ENCODE measurements at places on chromosomes 12 and 14.

- no peak for DNase-seq
Observed at GRCh38 chr12:45553204-45553603, 176.3 kb upstream of the ARID2 start.

DNA sequence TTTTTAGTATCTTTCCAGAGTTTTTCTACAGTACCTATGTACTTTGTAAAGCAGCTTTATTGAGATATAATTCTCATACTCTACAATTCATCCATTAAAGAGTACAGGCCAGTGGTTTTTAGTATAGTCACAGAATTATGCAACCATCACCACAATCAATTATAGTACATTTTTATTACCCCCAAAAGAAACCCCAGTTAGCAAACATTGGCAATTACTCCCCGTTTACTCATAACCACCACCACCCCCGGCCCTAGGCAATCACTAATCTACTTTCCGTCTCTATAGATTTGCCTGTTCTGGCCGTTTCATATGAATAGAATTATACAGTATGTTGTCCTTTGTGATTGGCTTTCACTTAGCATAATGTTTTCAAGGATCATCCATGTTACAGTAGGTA is 119.8 kb downstream of the KICS2 start:
- no peak for DNase-seq

GRCh38 chr12:12582895-12583303 is 20.2 kb upstream of the DUSP16 start:
- DNase-seq = peak; percentile 73

GRCh38 chr12:19010726-19011125 is 118.8 kb upstream of the PLEKHA5 start:
- no peak for DNase-seq

- DNase-seq = no peak
Observed at GRCh38 chr14:73795974-73796373, 55.7 kb upstream of the PTGR2 start.

DNA sequence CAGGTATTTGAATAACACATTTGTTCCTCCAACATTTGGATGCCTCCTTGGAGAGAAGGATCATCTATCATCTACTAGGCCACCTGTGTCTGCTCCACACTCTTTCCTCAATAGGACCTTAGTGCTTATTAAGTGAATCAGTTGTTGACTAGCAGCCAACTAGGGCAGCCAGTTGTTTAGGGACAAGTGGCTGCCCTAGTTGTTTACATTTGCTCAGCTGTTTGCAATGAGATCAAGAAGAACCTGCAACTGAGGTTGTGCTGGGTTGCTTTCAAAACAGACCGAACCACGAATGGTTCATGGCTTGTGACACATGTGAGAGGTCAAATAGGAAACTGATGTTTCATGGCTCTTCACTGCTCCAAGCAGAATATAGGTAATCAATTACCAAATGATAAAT is 53.8 kb downstream of the TMCC3 start:
- no peak for DNase-seq

DNA sequence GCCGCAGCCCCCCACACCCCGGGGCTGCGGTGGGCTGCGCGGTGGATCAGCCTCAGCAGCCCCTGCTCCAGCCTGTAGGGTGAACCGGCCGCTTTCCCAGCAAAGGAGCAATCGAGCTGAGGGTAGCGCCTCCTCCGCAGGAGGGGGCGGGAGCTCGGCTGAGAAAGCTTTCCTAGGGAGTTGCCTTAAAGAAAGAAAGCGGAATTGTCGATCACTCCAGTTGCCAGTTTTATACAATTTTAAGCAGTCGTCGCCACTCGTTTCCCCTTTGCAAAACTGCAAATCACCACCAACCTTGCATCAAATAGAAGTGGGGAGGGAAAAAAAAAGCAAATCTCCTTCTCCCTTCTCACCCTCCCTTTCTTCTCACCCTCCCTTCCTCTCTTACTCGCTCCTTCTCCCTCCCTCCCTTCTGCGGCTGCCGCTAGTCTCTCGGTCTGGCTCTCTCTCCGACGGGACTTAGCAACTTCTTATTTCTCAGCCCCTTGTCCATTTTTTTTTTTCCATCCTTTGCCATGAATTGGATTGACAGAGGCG is at the start of gene PDE3A:
TSS of gene PDE3A (plus strand) at position 424 of the 537 bp plus-strand sequence. CDS start 748 bp downstream, outside the sequence.
- no peak for DNase-seq

- no peak for DNase-seq
Observed at GRCh38 chr14:35243956-35244355, 48.2 kb upstream of the PSMA6 start.

DNA sequence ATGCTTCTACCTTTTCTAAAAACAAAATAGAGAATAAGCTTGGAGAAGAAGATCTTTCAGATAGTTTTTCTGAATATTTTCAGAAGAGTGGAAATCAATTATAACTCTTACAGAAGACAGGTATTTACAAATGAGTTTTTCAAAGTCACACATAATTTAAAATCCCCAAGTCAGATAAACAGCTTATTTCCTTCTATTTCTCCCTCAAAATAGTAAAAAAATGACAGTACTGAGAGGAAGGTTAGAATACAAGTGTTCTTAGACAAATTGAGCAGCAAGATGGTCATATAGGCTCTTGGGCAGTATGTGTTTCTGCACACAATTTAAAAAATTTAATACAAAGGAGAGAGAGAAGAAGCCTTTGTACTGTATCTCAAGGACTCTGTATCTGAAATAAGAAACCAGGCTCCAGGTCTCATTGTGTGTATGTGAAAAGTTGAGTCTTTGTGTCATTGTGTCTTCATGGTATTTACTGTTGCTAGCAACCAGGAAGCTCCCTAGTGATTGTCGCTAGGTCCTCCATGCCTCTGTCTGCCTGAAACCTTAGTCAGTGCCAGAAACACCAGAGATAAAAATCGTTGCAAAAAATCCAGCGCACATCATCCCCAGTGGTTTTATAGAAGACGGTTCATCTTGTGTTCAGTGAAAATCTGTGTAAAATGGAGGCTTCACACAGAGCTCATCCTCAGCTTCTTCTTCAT is 12.9 kb upstream of the TUBA1A start:
- DNase-seq = no peak

GRCh38 chr14:100114109-100114765 is 45.2 kb downstream of the DEGS2 start:
- no peak for DNase-seq

DNA sequence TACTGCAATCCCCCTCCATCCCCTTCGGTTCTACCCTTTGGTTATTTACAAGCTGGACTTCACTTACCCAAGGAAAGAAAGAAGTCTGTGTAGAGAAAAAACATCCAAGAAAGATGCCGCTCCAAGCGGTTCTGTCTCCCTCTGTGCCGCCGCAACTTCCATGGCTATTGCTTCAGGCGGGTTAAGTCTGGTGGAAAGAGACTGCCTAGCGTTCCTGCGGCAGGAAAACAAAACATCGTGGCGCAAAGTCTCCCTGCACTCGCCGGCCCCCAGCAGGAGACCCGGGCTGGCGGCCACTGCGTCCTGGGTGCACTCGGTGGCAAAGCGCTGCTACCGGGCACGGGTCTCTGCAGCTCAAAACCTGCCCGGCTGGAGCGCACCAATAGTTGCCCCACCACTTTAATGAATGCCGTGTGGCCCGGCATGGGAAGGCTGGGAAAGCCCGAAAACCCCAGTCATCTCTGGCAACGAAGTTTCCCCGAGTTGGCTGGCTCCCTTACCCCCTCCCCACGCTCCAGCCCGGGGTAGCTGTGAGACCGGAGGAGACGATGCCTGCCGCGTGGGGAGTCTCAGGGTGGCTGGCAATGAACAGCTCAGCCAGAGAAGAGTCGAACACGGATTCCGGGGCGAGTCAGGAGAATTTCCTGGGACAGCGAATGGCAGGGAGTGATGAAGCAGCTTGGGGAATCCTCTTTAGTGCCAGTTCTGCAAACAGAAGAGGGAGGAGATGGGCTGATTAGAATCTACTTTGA is 3.5 kb upstream of the KCNK10 start:
- DNase-seq = no peak

DNA sequence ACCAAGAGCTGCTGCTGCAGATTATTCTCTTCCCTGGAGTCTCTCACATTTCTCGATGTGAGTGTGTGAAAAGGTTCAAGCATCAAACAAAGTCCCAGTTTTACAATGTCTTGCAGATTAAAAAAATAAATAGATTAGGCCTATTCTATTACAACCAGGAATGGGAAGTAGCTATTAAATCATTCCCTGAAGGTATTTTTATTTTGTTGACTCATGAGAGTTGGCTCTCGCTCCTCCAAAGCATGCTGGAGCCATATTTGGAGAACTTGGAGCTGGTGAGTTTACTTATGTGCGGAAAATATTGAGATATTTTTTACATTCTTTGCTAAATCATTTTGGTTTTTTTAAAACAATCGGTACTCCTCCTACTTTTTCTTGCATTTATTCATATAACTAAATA is 572.3 kb downstream of the ETNK1 start:
- no peak for DNase-seq

DNA sequence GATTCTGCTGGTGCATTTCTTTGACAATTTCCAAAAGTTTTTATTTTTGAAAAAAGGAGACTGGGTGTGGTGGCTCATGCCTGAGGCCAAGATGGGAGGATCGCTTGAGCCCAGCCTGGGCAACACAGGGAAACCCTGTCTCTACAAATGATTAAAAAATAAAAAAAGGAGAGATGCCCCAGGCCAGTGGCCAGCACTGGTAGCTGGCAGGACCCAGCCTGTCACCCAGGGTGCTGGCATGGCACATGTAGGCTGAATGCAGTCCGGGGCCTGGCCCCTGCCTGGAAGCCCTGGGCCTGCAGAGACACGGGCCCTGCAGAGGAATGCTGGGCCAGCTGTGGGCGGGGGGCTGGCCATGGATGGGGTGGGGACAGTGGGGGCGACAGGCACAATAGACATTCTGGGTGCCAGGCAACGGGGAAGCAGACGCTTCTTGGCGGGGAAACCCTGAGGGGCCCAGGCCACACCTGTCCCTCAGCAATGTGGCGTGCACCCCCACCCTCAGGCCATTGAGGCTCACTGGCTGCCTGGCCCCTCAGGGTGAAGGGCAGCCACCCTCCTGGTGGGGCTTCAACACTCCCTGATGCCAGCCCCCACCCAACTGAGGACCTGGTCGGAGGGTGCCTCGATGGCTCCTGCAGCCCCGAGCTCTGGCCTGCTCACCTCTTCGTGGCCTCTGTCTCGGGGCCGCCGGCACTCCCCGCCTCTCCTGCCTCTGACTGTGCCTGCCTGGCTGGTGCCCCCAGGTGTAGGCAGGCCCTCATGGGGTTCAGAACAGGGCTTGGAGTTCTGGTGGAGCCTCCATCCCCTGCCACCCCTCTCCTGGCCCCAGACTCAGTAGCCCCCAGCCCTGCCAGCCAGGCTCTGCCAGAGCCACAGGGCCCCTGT is 12.1 kb downstream of the TRMT61A start:
- DNase-seq = no peak

DNA sequence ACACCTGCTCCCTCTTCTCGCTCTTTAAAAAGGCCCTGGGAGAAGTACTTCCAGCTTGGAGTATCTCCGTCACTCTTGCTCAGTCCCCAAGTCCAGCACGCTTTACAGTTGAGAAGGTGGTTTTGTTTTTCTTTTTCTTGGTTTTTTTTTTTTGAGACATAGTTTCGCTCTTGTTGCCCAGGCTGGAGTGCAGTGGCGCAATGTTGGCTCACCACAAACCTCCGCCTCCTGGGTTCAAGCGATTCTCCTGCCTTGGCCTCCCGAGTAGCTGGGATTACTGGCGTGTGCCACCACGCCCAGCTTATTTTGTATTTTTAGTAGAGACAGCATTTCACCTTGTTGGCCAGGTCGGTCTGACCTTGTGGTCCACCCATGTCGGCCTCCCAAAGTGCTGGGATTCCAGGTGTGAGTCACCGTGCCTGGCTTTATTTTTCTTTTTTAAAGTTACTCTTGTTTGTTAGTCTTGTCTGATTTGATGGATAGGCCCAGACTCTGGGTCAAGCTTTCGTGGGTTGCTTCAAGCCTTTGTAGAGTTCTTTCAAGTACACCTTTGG is 1.9 kb downstream of the TDRD9 start:
- DNase-seq = no peak

DNA sequence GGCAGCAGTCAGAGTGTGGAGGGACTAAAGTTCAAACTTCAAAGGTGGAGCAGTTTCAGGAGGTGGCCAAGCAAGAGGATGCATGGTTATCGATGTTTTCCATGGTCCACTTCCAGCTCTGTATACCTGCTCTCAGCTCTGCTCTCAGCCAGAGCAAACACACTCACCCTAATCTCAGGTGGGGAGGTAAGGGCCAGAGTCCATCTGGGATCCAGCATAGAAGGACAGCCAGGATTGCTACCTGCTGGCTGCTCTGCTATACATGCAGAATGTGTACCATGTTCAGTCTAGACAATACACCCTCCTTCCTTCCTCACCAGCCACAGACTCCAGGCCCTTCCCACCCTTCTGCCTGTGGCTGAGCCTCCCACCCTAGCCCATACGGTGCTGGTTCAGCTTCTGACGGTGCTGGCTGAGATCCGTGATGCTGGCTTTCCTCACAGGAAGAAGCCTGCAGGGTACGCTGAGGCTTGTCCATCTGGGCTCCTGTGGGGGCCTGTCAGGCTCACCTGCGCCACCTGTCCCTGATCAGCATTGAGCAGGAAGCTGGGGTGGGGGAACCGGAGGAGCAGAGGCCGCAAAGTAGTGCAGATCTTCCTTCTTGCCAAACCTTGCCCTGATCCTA is 2.4 kb downstream of the CBLN3 start:
- no peak for DNase-seq

DNA sequence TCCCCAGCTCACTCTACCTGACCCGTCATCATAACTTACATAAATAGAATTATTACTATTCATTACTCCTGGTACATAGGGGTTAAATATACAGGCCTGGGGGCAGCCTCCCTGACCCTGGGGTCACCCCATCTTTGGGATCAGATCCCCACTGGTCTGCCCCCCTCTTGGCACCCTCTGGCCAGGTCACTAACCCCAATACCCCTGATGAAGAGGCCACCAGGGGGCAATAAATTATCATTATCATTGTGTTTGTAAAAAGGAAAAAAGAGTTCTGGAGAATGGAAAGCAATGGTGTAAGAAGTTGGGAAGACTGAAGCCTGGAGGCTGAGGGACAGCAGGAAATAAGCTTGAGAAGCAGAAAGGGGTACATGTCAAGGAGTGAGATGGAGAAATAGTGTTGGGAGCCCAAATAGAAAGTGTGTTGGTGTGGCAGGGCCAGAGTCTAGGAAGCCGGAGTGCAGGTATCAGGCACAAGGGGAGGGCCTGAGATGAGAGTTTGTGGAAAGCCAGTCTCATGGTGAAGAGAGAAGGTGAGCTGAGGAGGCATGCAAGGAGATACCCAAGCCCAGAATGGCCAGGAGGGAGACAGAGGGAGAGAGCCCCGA is 6.1 kb upstream of the AAAS start:
- no peak for DNase-seq

DNA sequence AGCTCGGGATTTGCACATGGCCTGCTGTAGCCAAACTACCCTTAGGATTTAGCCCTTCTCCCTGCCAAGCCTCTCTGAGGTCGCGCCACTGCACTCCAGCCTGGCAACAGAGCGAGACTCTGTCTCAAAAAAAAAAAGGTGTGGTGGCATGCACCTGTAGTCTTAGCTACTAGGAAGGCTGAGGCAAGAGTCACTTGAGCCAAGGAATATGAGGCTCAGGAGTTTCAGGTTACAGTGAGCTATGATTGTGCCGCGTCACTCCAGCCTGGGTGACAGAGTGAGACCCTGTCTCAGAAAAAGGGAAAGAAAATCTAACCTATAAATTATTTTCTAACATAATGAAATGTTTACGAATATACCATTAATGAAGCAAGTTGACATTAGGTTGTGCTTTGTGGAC is 29.7 kb downstream of the ESRRB start:
- no peak for DNase-seq
